ENCODE measurements at places on chromosomes 13 and 19.

DNA sequence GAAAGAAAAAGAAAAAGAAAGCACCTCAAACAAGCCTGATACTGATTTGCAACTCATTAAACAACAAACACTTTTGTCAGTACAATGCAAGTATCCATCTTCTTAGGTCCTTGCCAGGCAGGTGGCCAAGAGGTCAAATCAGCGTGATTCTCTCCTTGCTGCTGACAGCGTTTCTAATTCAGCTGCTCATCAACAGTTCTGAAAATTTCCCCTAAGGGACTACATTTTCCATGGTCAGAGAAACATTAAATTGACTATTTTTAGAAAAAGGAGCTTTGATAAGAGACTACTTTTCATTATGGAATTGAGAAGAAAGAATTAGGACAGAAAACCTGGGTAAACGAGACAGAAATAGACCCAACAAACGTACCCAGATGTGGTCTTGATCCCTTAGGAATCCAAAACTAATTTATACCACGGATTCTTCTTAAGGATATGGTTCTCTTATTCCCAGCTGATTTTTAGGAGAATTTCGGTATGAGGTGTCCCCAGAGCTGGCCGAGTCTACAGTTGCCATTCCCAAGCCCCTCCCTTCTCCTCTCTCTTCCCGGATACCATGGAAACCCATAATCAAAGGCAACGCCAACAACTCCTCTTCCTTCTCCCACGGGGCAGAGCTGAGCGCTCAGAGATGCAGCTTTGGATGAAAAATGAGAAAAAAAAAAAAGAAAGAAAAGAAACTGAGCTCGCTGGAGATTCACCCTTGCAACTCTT lies 29.5 kb upstream of the CEBPG start:
- no peak for DNase-seq

DNA sequence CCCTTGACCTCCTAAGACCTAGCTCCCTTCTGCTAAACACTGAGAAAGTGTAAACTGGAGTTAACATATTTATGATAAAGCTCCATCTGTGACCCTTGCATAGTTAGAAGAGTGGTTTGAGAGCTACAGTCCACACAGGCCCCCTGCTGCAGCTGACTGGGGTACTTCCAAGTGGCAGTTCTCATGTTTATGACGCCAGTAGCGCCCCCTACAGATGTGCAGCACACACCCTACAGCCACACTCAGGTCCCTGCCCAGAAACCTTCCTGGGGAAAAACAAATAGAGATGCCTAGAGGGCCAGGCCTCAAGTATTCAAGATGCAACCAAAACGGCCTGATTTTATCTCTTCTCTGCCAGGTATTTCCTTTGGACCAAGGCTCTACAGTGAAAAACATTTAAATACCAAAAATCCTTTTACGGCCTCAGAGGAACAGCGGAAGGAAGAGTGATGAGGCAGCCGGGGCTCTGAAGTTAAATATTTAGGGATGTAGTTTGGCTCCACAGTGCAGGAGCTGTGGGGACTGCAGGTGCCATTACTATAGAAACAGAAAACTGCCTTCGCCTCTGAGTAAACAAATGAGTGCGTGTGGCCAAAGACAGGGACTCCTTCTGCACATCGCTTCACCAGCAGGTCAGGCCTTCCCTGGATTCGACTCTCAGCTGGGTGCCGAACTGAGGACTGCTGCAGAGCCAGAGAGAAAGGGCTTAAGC lies 553.1 kb downstream of the EFNB2 start:
- DNase-seq: no peak

DNA sequence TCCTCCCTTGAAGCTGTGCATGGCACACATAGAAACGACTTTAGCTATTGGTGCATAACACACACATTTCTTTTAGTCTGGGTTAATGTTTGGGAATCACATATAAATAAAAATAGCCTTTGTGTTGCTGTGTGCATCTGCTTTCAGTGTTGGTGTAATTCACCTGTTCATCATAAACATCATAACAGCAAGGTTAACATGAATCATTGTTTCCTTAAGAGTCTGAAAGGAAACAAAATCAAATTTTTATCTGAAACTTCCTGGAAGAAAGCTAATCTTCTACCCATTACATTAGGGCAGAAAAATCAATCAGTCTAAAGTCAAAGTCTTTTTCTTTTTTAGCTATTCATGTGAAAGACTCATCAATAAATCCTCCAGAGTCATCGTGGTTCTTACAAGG lies 35.0 kb upstream of the TNFSF11 start:
- DNase-seq: no peak

GRCh38 chr19:47021536-47022139 lies 2.0 kb downstream of the NPAS1 start:
- DNase-seq: no peak

GRCh38 chr13:36332986-36333385 lies 13.2 kb downstream of the SPART start:
- no peak for DNase-seq

GRCh38 chr13:28531077-28531844 lies 36.3 kb upstream of the FLT1 start:
- DNase-seq: no peak

DNA sequence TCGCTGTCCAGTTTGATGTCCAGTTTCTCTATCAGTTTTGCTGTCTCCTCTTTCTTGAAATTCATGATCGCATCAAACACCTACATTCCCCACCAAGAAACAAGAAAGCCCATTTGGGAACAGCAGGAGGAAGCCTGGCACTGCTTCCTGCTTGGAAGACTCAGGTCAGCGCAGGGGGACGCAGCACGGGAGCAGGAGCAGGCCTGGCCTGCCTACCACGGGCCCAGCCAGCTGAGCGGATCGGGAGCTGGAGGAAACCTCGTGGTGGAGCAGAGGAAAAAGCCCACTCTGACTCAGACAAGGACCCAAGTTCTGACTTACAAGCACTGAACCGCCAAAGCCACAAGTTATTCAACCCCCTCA lies 3.9 kb downstream of the EEF2 start:
- no peak for DNase-seq

GRCh38 chr13:99265821-99266426 lies 7.7 kb upstream of the GPR18 start:
- DNase-seq: peak; percentile 1

DNA sequence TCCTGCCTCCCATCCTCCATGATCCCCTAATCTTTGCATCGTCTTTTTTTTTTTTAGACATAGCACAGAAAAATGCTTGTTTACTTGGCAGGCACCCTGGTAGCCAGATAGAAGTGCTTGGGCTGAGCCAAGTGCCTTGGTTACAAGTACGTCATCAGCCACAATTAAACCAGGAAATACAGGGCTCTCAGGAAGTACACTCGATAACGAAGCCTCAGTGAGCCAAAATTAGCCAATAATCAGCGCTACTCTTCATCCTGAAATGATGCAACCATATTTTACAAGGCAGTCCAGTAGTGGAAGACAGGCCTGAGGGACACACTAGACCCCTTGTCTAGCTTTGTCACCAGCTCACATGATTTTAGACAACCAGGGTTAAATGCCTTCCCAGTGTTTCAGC lies 194.0 kb upstream of the NBEA start:
- DNase-seq: peak; percentile 22

DNA sequence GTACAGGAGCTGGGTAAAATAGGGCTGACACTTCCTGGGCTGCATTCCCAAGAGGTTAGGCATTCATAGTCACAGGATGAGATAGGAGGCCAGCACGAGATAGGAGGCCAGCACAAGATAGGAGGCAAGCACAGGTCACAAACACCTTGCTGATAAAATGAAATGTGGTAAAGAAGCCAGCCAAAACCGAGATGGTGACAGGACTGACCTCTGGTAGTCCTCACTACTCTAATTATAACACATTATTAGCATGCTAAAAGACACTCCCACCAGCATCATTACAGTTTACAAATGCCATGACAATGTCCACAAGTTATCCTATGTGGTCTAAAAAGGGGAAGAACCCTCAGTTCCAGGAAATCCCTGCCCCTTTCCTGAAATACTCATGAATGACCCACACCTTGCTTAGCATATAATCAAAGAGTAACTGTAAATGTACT lies 20.9 kb upstream of the IGSF23 start:
- DNase-seq: no peak

DNA sequence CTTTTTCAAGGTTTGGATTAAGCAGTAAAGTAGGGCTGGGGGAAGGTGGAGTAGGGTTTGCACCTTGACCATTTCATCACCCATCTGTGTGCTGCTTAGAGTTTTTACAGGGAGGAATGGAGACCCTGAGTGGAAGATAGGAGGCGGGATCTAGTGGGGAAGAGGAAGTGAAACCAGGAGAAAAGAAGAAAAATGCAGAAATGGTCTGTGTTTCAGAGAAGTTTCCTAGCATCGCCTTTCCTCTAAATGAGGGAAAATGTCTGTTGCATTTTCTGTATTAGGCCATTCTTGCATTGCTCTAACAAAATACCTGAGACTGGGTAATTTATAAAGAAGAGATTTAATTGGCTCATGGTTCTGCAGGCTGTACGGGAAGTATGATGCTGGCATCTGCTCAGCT lies 64.1 kb downstream of the TPT1 start:
- no peak for DNase-seq

GRCh38 chr19:6720369-6721137 lies at the start of gene C3:
C3 (minus strand) TSS chr19:6720650; CDS start chr19:6720589, 61 bp downstream.
- DNase-seq: no peak

- DNase-seq: no peak
Measured at GRCh38 chr19:54319049-54319448, 6.1 kb upstream of the LILRA5 start.

DNA sequence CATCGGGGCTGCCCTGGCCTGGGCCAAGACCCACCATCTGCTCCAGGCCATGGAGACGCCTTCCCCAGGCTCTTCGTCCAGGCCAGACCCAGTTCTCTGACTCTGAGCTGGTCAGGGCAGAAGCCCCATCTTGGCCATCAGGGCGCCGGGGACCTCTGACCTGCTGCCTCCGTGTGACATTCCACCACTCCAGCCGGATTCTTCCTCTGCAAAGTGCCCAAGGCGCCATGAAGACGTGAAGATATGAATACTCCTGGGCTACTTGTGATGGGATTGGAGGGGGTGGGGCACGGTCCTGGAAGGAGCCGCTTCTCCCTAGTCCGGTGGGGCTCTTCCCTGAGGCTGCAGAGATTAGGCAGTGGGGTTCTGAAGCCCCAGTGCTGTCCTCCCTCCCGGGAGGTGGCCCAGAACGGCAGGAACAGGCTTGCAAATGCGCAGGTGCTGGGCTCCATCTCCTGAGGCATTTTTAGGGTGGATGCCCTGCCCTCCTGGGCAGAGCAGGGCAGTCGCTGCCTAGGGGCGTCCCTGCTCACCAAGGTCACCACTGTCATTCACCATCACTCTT lies 26.0 kb upstream of the SLC7A10 start:
- DNase-seq: no peak

- no peak for DNase-seq
Measured at GRCh38 chr13:72144636-72145035, 277.6 kb upstream of the DACH1 start.

- no peak for DNase-seq
Measured at GRCh38 chr19:7149956-7150705, 80.6 kb downstream of the ZNF557 start.

DNA sequence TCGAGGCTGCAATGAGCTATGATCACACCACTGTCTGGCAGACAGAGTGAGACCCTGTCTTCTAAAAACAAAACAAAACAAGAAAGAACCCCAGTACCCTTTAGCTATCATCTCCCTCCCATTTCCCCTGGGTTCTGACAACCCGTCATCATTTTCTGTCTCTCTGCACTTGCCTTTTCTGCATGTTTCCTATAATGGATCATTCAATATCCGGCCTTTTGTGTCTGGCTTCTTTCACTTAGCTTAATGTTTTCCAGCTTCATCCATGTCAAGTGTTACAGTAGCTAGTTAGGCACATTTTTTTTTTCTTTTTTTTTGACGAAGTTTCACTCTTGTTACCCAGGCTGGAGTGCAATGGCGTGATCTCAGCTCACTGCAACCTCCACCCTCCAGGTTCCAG lies 16.5 kb downstream of the AP2S1 start:
- no peak for DNase-seq

GRCh38 chr19:49488046-49488862 lies 846 bp downstream of the RPL13A start:
- DNase-seq: no peak

- no peak for DNase-seq
Measured at GRCh38 chr13:45451282-45451681, 13.5 kb upstream of the COG3 start.

DNA sequence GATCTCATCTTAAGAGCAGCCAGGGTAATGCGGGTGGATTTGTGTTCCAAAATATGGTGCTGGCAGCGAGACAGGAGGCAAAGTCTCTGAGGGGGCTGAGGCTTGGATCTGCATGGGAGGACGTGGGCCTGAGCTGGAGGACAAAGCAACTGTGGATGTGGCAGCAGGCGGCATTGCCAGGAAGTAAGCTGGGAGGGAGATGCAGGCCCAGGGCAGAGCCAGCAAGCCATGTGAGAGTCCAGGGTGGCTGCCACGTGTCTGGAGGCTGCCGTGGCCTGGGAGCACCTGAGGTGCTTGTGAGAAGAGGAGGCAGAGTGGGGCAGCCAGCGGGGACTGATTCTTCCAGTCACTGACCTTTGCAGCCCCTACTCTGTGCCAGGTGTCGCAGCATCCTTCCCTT lies 52.0 kb downstream of the DPF1 start:
- DNase-seq: no peak

DNA sequence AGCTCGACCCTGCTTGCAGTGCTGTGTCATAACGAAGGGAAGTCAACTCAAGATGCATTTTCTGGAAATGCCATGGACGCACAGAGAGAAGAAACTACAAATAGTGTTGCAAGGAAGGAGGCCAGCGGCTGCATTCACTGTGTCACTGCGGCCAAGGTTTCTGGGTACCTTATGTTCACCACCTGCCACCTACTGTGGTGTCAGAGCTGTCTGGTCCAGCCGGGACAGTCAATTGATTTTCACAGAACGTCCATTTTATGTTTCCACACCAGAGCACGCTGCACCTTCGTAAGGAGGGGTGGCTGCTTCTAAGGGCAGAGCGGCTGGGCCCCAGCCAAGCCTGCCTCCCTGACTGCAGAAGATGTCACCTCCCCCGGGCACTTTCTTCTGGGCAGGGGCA lies 17.7 kb downstream of the TSHZ3 start:
- DNase-seq: no peak

- DNase-seq: no peak
Measured at GRCh38 chr13:24267801-24268200, 41.6 kb upstream of the C1QTNF9 start.

DNA sequence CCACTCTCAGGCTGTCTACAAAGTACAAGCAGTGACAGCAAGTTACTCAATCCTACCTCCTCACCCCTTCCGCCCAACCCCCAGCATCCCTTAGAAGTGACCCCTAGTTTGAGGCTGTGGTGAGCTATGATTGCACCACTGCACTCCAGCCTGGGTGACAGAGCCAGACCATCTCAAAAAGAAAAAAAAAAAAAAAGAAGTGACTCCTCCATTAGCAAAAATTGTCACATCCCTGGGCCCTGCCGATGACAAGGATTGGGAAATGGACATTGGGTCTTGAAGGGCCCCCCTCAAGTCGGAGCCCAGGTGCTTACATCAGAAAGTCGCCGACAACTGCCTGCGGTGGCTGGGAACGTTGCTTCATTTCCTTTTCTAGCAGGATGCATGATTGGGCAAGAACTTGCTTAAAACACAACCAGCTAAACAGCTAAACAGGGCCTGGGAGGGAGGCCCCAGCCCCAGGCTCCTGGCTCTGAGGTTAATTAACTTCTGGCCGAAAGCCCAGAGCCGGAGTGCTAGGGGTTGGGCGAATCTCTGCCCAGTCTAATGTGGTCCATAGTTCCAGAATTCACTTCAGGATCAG lies 15.3 kb downstream of the RAB3D start:
- peak; percentile 48 for DNase-seq

- peak; percentile 28 for DNase-seq
Measured at GRCh38 chr13:108911807-108912206, 282.4 kb downstream of the MYO16 start.
